ENCODE measurements at places on chromosomes 12 and 14.
A peak's percentile ranks its signal among the peaks of the same experiment; 100 is the strongest.

GRCh38 chr14:53539489-53540126 lies 386.5 kb upstream of the DDHD1 start:
- H3K4me3 ChIP-seq: no peak overlapping the region
- no peaks in the 10 kb centered on the region for H3K36me3 ChIP-seq
- DNase-seq: peak; percentile 91
- no peaks in the 10 kb centered on the region for H3K27me3 ChIP-seq

- peak overlapping the region; percentile 95 for H3K4me3 ChIP-seq
- no peak for DNase-seq
- no peaks in the 10 kb centered on the region for H3K4me1 ChIP-seq
- no peaks in the 10 kb centered on the region for H3K27me3 ChIP-seq
- H3K36me3 ChIP-seq: peaks cover 10% of the 10 kb centered on the region
Measured at GRCh38 chr14:74713395-74713735, 421 bp downstream of the FCF1 start.

GRCh38 chr14:51261151-51261550 lies 21.1 kb downstream of the TMX1 start:
- DNase-seq: no peak
- peaks cover 5% of the 10 kb centered on the region for H3K36me3 ChIP-seq
- no peaks in the 10 kb centered on the region for H3K4me1 ChIP-seq
- no peaks in the 10 kb centered on the region for H3K27me3 ChIP-seq
- no peak overlapping the region for H3K4me3 ChIP-seq

- H3K27me3 ChIP-seq: no peaks in the 10 kb centered on the region
- no peak overlapping the region for H3K4me3 ChIP-seq
- H3K36me3 ChIP-seq: no peaks in the 10 kb centered on the region
- DNase-seq: no peak
- H3K27ac ChIP-seq: no peak overlapping the region
Measured at GRCh38 chr12:127619869-127620734, 646.9 kb upstream of the TMEM132C start.

- H3K27me3 ChIP-seq: no peaks in the 10 kb centered on the region
- DNase-seq: no peak
- H3K4me1 ChIP-seq: peaks cover 9% of the 10 kb centered on the region
- no peaks in the 10 kb centered on the region for H3K36me3 ChIP-seq
Measured at GRCh38 chr14:60323199-60323896, 74.3 kb downstream of the PPM1A start.

DNA sequence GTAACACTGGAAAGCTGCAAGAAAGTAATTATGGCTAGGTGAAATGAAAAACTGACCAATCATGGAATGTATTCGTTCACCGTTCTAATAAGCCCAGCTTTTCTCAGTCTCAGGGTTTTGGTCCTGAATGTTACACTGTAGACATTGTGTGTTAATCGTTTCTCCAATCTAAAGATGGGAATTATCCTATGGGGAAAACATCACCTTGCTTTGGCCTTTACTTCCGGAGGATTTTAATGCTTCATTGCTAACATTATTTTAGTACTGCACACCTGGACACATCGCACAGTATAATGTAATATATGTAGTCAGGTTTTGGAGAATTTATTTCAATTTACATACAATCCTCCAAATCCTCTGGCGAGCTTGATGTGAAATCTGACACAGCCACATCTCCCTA lies 1.2 kb upstream of the TRHDE start:
- H3K27me3 ChIP-seq: peaks cover 35% of the 10 kb centered on the region
- no peaks in the 10 kb centered on the region for H3K4me1 ChIP-seq
- DNase-seq: no peak

DNA sequence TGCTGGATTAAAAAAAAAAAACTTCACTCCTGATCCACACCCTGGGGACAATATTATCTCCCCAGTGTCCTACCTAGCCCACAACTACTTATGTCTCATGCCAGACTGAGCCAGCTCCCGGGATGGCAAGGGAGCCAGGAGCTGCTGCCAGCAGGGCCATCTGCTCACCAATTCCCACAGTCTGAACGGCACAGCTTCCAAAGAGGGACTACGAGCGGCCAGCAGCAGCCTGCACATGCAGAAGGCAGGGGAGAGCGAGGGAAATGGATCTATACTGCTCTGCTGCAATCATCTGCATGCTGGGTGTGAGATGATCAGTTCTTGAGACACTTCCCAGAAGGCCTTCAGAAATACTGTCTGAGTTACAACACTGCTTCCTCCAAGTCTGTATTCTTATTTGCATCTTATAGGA lies 11.1 kb downstream of the SSH1 start:
- H3K4me1 ChIP-seq: no peaks in the 10 kb centered on the region
- no peak overlapping the region for H3K4me3 ChIP-seq
- no peak overlapping the region for H3K27ac ChIP-seq
- H3K36me3 ChIP-seq: peaks cover 2% of the 10 kb centered on the region
- H3K27me3 ChIP-seq: no peaks in the 10 kb centered on the region

- H3K4me3 ChIP-seq: no peak overlapping the region
- no peak overlapping the region for H3K27ac ChIP-seq
- H3K36me3 ChIP-seq: no peaks in the 10 kb centered on the region
- DNase-seq: no peak
Measured at GRCh38 chr12:77907936-77908335, 77.2 kb downstream of the NAV3 start.

GRCh38 chr14:89041257-89041582 lies 216.8 kb downstream of the TTC8 start:
- no peaks in the 10 kb centered on the region for H3K27me3 ChIP-seq
- no peak overlapping the region for H3K4me3 ChIP-seq
- DNase-seq: no peak
- no peaks in the 10 kb centered on the region for H3K36me3 ChIP-seq
- no peak overlapping the region for H3K27ac ChIP-seq
- H3K4me1 ChIP-seq: peaks cover 7% of the 10 kb centered on the region

DNA sequence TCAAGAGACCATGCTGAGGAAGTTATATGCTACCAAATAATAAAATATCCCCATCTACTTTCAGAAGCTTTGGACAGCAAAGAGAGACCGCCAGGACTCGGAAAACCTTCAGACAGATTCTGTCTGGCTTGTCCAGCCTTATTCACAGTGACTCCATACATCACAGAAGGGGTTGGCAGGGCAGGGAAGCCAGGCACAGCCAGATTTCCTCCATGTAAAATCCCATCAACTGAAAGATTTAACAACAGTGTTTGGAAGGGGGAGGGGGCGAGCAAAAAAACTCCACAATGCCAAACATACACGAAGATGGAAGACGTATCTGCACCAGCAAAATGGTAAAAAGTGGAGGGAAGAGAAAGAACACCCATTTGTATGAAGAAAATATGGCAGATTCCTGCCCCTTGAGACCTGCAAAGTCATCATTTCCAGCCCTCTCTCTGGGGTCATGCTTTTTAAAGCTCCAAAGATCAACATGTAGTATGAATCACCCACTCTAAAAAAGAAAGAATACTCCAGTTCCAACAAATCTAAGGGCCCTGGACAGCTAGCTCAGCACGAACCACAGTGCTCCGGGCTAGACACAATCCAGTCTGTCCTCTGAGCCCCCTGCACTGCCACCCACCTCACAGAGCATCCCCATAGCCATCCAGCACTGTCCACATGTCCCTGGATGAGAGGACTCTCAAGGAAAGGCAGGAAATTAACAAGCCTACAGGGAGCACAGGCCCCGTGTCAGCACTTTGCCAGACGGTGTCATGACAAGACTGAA lies 116.4 kb downstream of the DICER1 start:
- H3K36me3 ChIP-seq: no peaks in the 10 kb centered on the region
- H3K4me1 ChIP-seq: peaks cover 4% of the 10 kb centered on the region
- DNase-seq: no peak
- no peak overlapping the region for H3K4me3 ChIP-seq
- H3K27me3 ChIP-seq: no peaks in the 10 kb centered on the region
- no peak overlapping the region for H3K27ac ChIP-seq

DNA sequence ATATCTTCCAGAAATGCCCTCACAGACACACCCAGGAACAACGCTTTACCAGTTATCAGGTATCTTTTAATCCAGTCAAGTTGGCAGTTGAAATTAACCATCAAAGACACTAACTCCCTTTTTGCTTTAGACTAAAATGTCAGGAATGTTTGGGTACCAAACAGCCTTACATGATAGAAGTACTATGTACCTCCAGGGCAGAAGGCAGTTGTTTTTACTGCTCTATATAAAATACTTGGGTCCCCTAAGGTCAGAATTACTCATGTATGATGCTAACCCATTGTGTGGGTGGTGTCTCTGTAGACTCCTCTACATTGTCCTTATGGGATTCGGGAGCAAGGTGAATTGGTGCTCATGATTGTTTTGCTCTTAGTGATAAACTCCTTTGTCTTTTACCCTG lies 492.5 kb upstream of the FLRT2 start:
- H3K27me3 ChIP-seq: no peaks in the 10 kb centered on the region
- H3K36me3 ChIP-seq: no peaks in the 10 kb centered on the region
- no peak overlapping the region for H3K27ac ChIP-seq
- H3K4me1 ChIP-seq: no peaks in the 10 kb centered on the region
- no peak for DNase-seq
- no peak overlapping the region for H3K4me3 ChIP-seq

DNA sequence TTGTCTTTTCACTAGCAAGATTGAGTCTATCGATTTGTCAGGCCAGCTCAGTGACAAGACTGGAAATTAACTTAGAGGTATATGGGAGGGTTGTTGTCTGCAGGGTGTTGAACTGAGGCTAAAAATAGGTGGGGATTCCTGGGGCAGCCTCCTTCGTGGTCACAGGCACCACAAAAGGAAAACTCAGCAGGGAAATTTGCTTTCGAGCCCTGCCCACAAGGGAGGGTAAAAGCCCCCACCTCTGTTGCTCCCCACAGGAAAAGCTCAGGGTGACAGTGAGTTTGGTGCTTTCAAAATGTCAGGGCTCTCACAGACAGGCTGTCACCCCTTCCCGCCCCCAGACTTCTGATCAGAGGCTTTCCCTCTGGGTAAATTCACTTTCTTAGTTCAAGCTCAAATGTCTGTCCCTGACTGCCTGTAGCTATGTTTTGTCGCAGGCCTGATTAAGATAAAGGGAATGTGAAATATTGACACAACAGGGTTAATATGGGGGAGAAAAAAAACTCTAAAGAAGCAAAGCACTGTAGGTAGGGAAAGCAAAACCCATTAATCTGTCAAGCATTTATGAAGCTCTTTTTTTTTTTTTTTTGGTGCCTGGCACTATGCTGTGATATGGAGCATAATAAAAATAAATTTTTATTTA lies 11.7 kb upstream of the NFKBIA start:
- no peaks in the 10 kb centered on the region for H3K27me3 ChIP-seq
- no peaks in the 10 kb centered on the region for H3K36me3 ChIP-seq
- H3K27ac ChIP-seq: no peak overlapping the region
- DNase-seq: no peak
- peaks cover 3% of the 10 kb centered on the region for H3K4me1 ChIP-seq
- H3K4me3 ChIP-seq: no peak overlapping the region

- no peaks in the 10 kb centered on the region for H3K36me3 ChIP-seq
- DNase-seq: no peak
- no peak overlapping the region for H3K4me3 ChIP-seq
- H3K27ac ChIP-seq: no peak overlapping the region
Measured at GRCh38 chr14:38278035-38278434, 22.1 kb upstream of the CLEC14A start.

DNA sequence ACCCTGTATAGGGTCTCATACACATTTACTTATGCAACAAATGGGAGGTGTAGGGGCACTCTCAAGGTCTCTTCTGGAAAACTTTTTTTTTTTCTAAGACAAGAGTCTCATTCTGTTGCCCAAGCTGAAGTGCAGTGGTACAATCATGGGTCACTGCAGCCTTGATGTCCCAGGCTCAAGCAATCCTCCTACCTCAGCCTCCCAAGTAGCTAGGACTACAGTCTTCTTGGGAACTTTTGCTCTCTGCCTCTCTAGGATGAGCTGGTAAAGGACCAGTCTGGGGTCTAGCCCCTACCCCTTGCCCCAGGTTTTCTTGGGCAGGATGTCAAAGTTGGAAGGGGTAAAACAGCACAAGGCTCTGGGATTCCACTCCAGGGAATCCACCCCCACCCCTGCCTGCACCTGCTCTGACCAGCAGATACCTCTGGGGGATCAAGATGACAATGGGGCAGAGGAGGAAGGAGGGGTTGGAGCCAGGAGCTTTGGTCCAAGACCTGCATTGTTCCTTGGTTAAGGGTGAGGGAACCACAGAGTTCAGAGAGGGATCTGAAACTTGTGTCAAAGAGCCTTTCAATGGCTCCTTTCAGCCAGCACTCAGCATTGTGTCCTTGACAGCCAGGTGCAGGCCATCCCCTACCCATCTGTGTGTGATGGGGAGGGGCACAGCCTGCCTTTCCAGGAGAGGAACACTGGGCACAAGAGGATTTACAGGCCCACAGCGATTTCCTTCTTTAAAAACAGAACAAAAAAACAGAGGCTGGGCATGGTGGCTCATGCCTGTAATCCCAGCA lies 12.2 kb downstream of the CTDSP2 start:
- no peak for DNase-seq
- H3K36me3 ChIP-seq: no peaks in the 10 kb centered on the region
- no peak overlapping the region for H3K27ac ChIP-seq
- H3K4me3 ChIP-seq: no peak overlapping the region

DNA sequence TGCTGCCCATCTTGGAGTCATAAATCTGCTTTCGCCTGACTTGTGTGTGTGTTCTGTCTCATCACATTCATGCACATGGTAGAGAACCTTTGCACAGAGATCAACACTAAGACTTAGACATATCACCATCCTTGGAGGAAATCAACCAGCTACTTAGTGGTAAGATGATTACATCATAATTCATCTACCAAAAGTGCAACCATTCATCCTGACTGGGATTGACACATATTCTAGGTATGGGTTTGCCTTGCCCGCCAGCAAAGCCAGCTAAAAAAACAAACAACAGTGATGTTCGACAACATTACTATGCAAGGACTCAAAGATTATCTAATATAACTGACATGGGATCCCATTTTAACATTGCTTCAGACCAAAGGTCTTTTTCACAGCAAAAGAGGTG lies 228.7 kb downstream of the NUAK1 start:
- H3K36me3 ChIP-seq: no peaks in the 10 kb centered on the region
- H3K4me1 ChIP-seq: no peaks in the 10 kb centered on the region
- no peak overlapping the region for H3K4me3 ChIP-seq
- H3K27me3 ChIP-seq: no peaks in the 10 kb centered on the region

GRCh38 chr12:123027726-123028445 lies 47.4 kb downstream of the ARL6IP4 start:
- no peak for DNase-seq
- H3K27ac ChIP-seq: no peak overlapping the region
- no peaks in the 10 kb centered on the region for H3K36me3 ChIP-seq
- H3K4me3 ChIP-seq: no peak overlapping the region
- no peaks in the 10 kb centered on the region for H3K4me1 ChIP-seq

DNA sequence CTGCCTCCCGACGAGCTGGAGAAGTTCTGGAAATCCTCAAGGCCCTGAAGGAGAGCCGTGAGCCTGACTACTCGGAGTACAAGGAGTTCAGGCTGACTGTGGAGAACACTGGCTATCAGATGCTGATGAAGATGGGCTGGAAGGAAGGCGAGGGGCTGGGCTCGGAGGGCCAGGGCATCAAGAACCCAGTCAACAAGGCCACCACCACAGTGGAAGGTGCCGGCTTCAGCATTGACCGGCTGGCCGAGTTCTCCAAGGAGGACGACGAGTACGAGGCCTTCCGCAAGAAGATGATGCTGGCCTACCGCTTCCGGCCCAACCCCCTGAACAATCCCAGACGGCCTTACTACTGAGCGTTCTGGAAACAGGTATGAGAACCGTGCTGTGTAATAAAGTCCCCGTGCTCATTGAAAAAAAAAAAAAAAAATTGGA lies 366.1 kb upstream of the ATXN7L3B start:
- no peaks in the 10 kb centered on the region for H3K4me1 ChIP-seq
- H3K36me3 ChIP-seq: no peaks in the 10 kb centered on the region
- no peaks in the 10 kb centered on the region for H3K27me3 ChIP-seq
- no peak for DNase-seq

Measured in H1 (cell line).